Immature natural killer cell (primary cell): ENCODE measurements at places on chromosomes 11 and 22.

DNA sequence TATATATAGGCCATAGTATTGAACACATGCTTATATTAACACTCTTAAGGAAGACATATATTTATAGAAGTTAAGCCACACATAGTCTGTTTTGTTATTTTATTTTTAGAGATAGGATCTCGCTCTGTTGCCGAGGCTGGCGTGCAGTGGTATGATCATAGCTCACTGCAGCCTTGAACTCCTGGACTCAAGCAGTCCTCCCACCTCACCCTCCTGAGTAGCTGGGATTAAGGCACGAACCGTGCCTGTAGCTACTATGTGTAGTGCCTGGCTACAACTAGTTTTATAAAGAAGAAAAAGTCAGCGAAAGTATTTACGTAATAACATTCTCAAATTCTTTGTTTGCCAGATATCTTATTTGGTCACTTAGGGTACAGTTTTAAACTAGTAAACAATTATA, 5.6 kb upstream of the UCP2 start:
- no peak for DNase-seq

DNA sequence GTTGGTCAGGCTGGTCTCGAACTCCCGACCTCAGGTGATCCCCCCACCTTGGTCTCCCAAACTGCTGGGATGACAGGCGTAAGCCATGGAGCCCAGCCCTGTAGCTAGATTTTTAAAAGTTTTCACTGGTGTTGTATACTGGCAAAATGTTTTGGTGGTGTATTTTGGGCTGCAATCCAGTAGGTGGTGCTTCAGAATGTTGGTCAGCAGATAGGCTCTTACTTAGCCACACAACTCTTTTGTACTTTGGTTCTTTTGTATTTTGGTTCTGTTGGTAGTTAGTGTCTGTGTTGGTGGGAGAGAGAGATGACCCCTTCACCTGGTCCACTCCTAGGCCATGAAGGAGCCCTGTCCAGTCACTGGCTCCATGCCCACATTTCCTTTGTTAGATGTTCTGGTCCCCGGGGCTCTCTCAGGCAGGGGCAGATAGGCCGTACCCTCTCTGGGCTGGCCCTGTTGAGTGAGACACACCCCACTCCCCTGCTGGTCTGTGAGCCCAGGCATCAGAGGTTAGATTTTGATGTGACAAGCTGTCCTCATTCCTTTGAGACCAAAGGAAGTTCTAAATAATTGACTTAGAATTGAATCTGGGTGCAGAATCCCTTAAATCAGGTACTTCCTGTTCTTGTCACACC, 123.8 kb downstream of the DDX10 start:
- no peak for DNase-seq

DNA sequence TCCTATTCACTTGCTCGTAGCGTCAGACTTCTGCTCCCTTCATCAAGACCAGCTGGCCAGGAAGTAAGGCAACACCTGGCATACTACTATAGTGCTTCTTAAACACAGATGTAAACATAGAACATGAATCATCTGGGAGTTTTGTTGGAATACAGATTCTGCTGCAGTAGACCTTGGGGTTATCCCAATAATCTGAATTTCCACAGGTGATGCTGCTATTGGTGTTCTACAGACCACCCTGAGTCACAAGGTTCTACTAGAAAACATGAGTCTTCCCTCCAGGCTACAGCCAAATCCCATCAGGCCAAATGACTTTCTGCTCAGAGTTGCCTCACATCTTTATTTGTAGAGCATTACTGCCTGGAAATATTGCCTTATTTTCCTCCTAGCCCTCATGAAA, 175.2 kb downstream of the NELL1 start:
- DNase-seq: no peak

- no peak for DNase-seq
Observed at GRCh38 chr11:27018902-27019529, 21.6 kb upstream of the BBOX1 start.

DNA sequence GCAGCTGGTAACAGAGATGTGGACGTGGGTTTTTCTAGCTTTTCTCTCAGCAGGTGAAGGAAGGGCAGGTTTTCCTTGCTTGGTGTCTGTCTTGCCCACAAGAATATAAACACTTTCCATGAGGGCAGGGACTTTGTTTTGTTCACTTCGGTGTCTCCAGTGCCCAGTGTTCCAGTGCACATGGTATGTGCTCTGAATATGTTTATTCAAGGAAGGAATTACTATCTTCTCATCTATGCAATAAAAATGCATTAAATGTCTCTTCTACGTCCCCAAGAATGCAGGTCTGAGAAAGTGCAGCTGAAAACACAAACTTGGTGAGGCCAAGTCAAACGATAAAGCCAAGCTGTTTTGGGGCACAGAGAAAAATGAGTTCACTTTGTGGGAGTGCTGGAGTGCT, 56.3 kb upstream of the PLET1 start:
- no peak for DNase-seq

GRCh38 chr11:6736495-6737121, 35.2 kb downstream of the OR2AG2 start:
- DNase-seq: no peak

- DNase-seq: no peak
Observed at GRCh38 chr22:41106122-41106968, 14.0 kb downstream of the EP300 start.

- no peak for DNase-seq
Observed at GRCh38 chr22:48734961-48735360, 1092.7 kb downstream of the BRD1 start.

DNA sequence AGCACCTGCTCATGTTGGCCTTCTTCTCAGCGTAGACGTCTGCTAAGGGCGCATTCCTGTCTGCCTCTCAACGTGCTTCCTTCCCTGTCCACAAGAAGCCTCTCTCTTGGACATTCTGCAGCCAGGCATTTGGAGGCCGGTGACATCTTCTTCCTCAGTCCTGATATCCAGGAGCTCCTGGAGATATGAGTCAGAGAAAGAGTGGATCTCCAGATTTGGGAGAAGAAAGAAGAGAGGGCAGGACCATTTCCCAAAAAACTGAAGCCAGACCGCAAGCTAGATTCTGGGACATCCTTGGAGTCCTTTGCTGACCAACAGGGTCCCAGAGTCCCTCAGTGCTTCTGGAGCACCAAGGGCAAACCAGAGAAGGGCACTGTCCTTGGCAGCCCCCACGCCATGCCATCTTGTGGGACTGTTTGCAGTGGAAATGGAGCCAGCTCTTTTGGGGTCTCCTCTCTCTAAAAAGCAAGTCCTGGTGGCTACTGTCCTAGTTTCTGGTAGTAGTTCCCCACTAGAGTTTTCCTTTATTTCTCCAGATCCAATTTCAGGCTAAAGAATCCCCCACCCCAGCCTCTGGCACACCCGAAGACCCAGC, 36.1 kb upstream of the SYT13 start:
- no peak for DNase-seq

DNA sequence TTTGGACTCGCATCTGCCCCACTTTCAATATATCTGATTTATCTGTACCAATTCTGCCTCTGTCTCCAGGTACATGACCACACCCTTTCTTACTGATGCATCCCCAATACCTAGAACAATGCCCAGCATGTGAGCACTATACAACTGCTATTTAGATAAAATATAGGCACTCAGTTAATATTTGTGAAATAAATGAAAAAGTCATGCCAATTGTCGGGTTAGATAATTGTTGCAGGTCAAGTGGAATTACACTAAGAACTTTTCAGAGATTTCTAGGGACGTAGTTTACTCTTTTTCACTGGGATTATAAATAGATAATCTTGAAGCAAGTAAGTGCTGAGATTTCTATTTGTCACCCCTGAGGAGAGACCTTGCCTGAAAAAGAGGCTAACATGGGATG, 20.5 kb downstream of the OOSP4A start:
- no peak for DNase-seq

GRCh38 chr11:127259102-127259501, 258.5 kb upstream of the KIRREL3 start:
- no peak for DNase-seq

DNA sequence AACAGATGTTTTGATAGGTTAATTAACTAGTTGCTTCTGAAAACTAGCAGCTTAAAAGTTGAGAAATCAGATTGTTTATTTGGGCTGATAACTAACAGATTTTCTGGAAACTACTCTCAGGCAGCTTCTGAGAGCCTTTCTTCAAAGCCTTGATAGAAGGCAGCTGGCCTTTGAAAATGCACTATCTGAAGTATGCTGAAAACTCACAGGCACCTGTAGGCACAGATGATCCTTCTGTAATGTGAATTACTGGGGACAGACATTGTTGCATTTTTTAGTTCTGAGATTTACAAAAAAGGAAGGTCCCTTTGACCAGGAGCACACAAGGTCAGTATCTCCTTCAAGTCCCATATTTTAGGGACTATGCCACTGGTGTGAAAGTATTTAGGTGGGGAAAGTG, 460.8 kb upstream of the CNTN5 start:
- no peak for DNase-seq

DNA sequence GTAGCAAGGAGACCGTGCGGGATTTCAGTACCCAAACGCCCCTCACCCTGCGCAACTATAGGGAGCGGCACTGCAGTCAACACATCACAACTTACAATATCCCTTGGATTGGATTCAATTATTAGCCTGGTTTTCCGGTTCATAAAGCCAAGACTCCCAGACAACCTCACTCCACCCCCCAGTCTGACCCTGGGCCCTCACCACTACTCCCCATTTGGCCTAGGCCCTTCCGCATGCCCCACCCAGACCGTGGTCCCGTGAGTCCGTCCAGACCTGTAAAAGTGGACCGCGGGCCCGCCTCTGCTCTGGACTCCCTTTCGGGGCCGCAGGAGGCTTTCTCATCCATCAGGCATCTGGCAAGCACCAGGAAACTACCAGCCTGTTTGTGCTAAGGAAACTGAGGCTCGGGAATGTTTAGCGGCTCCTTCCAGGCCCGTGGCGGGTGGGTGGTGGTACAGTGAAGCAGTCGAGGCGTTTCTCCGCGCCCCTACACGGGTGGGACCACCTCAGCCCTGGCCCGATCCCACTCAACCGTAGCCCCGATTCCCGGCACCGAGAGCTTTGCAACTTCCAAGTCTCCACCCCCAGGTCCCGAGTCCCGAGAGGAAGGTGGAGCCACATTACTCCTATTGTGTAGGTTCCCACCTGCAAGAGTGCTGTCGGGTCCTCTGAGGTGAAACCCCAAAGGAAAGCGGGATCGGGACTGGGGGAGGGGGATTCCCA, 679 bp upstream of the DPP3 start:
- DNase-seq: peak; percentile 14

DNA sequence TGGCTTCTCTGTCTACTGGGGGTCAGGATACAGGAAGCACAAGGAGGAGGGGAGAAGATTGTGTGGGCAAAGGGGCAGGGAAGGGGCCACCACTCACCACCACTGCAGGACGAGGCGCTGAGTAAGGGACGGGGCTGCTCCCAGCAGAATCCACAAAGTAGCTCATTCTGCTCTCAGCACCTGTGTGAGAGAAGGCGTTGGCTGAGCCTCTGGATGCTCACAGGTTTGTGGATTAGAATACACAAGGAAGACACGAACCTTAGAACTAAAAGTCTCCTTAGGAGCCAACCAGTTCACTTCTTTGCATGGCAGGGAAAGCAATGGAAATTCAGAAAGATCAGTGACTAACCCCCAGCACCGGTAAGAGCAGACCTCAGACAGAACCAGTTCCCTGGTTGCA, 14.4 kb downstream of the ETS1 start:
- no peak for DNase-seq

GRCh38 chr11:102451041-102451680, 1.4 kb downstream of the TMEM123 start:
- DNase-seq: no peak

GRCh38 chr22:46149512-46150033, 753 bp upstream of the PPARA start:
- peak; percentile 46 for DNase-seq

DNA sequence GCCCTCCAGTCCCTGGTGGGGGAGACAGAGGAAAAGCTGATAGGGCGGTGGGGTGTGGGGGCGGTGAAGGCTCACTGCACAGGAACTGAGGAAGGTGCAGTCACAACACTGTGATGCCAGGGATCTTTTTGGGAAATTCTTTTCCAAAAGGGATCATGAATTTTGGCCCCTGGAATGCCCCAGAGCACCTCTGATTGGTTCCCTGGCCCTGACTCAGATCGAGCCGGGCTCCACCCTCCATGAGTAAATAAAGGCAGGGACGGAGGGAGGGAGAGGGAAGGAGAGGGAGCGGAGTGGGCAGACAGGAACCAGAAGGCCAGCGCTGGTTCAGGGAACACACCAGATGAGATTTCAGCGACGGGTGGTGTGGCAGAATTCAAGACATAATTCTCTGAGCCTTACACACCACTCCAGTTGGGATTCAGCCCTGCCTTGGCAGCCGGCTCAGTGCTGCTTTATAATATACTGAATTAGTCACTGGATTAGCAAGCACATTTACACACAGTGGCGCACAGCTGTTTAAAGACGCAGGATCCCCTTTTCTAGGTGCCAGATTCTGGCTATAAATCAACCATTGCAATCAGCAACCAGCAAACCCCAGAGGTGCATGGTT, 80.3 kb downstream of the ETS1 start:
- no peak for DNase-seq

GRCh38 chr11:115411120-115411519, 93.1 kb downstream of the CADM1 start:
- no peak for DNase-seq

GRCh38 chr11:22079133-22079872, 113.6 kb upstream of the ANO5 start:
- no peak for DNase-seq

GRCh38 chr11:117518455-117518854, 190.8 kb downstream of the CEP164 start:
- no peak for DNase-seq

DNA sequence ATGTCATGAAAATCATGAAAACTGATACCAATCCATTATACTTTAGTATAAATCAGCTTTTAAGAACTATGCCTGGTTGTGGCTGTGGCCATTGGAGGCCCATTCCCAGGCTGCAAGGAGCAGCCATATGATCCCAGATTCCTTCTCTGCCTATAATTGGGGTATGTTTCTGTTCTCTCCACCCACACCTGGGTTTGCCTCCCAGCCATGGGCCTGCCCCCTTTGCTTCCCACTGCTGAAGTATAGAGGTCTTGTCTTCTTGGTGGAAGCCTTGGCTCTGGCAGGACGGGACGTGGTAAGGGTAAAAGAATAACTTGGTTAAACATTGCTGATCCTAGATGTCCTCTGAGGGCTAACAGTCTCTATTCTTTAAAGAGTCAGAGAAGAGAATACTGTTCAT, 2.4 kb downstream of the MICAL2 start:
- no peak for DNase-seq
